ENCODE measurements at places on chromosomes 7 and 10.

GRCh38 chr7:23385140-23385539 is 85.2 kb downstream of the IGF2BP3 start:
- no peak for DNase-seq

DNA sequence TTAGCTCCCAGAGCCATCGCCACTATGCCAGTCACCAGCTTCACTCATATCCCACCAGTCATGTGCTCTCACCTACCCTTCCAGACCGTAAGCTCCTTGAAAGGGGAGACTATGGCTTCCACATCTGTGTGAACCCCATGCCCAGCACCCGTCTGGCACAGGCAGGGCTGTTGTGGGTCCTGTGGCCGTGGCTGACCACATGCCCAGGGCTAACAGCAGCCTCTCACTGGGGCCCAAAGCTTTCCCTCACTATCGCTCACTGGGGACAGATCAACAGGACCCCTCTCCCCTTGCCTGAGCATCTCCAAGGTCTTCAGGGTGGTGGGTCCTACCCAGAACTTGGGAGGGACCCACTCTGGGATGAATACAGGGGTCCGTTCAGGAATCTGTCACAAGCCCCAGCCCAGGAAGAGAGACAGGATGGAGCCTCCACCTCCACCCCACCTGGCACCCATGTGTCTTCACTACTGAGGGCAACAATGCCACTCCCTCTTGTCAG is 303.9 kb downstream of the GRID1 start:
- no peak for DNase-seq

GRCh38 chr10:51502124-51502523 is 197.3 kb downstream of the CSTF2T start:
- DNase-seq: no peak

DNA sequence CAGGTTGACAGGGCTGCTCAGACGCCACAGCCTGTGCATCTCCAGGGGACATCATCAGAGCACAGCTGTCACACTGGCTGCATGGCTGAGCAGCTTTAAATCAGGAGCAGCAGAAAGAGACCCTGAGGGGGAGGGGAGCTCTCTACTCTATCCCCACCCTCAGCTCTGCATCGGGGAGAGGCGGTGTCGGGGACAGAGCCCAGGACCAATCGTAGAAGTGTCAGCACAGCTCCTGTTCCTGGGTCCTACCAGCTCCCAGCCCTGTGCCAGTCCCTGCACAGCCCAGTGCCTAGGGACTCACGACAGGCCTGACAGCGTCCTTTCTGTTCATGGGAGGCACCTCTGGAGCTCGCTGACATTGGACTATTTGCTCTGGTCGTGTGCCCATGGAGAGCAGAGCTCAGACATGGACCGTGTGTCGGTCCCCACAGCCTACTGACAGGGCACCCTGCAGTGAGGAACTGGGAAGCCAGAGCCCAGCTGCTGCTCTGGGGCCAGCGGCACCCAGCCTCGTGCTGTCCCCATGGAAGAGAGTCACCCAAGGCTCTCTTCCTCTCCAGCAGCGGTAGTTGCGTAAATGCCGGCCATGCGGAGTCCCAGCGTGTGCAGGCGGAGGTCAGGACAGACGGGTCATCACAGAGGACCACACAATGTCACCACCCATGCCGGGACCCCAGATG is 20.4 kb upstream of the ANTXRL start:
- DNase-seq: no peak

DNA sequence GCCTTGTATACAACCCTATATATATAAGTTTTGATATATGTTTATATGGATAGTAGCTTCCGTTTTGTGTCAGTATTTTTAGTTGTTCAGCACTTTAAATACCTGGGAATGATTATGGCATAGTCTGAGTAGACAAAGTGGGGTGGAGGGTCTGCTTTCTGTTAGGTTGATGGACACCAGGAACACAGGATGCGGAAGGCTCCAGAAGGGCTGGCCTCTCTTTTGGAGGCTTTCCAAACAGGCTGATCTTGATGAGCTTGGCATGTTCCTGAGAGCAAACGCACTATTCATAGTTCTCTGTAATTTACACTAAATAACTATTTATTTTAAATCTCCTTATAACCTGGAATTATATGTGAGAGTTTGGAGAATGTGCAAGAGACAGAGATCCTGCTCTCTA is 12.7 kb downstream of the AKR1E2 start:
- no peak for DNase-seq

DNA sequence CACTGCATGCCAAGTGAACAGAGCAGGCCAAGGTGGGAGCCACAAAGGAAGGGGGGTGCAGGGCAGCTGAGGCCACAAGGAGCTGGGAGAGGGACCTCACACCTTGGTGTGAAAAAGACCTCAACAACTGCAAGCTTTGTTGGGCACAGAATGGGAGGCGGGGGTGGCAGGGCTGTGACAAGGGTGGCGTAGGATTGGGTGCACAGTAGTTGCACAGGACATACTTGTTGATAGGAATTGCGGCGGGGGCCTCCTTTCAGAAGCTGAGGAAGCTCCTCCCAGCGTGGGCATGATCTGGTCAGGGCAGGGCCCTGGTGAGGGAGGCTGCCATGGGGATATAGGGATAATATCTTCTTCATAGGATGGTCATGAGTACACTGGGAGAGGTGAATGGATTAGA is 25.8 kb downstream of the POLL start:
- DNase-seq: no peak

- DNase-seq: no peak
Observed at GRCh38 chr7:124712017-124712416, 53.6 kb downstream of the GPR37 start.

GRCh38 chr10:3978174-3978573 is 193.2 kb upstream of the KLF6 start:
- no peak for DNase-seq

GRCh38 chr10:97964748-97965147 is 65.7 kb downstream of the CRTAC1 start:
- no peak for DNase-seq

GRCh38 chr7:120054376-120055100 is 218.4 kb upstream of the KCND2 start:
- DNase-seq: no peak

- no peak for DNase-seq
Observed at GRCh38 chr7:82017334-82017943, 247.6 kb upstream of the HGF start.

DNA sequence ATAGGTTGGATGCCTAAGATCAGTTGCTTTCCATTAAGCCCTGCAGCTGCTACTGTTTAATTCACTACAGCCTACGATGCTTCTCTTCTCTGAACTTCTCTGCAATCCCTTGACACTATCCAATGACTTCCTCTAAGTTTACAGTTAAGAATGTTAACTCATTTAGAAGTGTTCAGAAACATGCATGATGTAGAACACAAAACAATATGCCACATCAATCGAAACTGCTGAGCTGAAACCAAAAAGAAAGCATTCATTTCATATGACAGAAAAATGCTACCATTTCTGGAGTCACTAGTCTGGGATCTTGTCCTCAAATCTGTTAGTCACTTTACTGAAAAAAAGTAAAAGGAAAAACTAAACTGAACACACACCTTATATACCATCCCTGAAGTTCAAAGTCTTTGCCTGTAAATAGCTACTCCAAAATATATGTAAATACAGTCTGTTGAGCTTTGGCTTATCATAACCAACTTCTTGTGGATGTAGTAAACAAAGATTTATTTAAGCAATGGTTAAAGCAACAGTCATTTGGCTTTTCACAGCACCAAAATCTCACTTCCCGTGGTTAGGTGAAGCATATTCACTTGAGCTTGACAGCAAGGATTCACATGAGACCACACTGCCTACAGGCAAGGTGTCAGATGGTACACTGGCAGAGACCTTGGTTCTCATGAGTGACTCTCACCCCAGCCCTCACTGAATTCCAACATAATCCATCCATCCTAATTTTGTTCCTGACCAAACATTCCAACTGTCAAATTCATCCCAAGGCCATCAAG is 187.0 kb downstream of the PPP1R17 start:
- DNase-seq: no peak

DNA sequence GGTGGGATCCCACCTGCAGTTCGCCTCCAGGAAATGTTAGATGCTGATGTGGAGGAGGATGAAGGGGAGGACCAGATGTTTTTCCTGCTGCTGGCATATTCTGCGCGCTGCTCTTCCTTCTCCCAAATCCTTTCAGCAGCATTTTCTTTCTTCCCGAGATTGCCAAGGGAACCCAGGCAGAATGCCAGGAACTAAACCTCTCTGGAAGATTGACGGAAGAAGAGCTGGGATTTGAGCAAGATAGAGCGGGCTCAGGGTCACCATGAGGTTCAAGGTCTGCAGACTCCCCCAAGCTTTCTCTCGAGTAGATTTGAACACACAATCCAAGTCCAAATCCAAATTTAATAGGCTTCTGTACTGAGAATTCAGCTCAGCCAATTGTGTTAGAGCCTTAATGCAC is 345.2 kb upstream of the C7orf33 start:
- no peak for DNase-seq

DNA sequence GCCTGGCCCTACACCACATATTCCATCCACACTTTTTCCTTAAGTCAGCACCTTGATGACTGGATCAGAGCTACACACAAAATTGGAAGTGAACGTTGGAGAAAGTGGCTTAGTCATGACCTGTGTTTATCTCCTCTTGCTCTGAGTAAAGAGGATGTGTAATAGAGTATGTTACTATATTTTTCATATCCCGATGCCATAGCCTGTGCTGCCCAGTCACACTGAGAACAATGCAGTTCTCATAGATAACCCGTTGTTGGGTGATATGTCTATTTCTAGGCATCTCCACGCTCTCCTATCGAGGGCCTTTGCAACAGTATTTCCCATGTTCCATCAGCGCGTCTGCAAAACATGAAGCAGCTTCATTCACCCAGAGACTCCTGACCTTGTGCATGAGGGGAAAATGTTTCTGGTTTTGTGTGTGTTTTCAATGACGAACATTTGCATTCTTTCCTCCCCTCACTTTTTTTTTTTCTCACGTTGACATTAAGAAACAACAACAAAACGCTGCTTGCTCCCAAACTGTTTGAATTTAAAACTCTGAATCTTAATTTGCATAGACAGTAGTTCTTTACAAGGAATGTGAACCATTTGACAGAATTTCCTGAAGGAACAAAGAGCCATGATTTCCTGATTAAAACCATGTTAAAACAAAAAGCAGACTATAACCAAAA is 43.4 kb downstream of the GRK5 start:
- no peak for DNase-seq

DNA sequence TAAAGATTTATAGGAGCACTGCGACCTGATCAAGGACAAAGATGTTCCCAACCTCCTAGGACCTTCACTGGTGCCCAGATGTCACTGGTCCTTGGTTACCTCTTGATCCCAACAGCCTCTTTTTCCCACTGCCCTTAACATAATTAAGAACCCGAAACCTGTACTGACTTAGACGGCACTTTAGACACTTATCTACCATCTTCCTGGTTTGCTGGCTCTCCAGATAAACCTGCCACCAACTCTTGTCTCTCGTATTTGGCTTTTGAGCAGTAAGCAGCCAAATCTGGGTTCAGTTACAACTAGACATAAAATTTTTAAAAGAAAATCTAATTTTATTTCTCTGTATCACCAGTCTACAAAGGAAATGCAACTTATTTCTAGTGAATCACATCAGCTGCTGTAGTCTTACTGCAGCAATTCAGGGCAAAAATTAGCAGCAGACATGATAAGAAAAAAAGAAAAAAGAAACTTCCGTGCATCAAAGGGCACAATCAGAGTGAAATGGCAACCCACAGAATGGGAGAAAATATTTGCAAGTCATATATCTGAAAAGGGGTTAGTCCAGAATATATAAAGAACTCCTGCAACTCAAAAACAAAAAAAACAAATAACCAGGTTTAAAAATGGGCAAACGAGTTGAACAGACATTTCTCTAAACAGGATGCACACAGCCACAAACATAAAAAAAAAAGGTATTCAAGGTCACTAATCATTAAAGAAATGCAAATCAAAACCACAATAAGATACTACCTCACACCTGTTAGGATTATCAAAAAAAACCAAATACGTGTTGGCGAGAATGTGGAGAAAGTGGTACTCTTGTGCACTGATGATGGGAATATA is 9.4 kb downstream of the ASB13 start:
- no peak for DNase-seq

- no peak for DNase-seq
Observed at GRCh38 chr7:1672851-1673486, 2.9 kb downstream of the ELFN1 start.

- DNase-seq: peak; percentile 7
Observed at GRCh38 chr7:1844951-1845390, 174.9 kb downstream of the ELFN1 start.

DNA sequence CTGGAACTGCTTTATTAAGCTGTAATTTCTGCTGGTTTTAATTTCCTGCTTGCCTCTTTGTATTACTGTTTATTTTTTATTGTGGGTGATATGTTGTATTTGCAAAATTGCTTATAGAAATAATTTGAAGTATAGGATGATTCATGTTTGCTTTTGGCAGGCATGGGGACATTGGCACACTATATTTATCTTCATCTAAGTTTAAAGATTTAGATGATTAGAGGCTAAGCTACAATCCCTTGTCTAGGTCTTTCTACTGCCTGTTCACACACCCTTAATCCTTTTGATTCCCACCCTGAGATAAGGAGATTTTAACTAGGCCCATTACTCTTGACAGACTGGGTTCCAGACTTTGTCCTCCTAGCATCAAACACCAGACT is 182.8 kb upstream of the KAT6B start:
- DNase-seq: no peak

DNA sequence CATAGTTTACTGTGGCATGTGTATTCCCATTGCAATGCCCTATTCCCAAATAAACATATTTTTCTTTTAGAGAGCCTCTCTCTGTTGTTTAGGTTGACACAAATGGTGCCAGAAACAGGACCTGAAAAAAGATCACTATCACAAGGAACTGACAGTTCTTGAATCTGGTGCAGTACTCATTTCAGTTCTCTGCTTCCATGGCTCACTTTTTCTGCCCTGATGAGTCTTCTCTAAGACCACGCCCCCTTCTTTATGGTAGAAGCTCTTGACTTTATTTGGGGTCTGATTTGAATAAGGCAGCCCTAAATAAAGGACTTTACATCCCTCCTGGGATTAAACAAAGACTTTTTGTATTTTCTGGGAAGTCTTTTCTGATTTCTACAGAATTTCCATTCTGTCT is 3.5 kb upstream of the CCDC126 start:
- DNase-seq: no peak

DNA sequence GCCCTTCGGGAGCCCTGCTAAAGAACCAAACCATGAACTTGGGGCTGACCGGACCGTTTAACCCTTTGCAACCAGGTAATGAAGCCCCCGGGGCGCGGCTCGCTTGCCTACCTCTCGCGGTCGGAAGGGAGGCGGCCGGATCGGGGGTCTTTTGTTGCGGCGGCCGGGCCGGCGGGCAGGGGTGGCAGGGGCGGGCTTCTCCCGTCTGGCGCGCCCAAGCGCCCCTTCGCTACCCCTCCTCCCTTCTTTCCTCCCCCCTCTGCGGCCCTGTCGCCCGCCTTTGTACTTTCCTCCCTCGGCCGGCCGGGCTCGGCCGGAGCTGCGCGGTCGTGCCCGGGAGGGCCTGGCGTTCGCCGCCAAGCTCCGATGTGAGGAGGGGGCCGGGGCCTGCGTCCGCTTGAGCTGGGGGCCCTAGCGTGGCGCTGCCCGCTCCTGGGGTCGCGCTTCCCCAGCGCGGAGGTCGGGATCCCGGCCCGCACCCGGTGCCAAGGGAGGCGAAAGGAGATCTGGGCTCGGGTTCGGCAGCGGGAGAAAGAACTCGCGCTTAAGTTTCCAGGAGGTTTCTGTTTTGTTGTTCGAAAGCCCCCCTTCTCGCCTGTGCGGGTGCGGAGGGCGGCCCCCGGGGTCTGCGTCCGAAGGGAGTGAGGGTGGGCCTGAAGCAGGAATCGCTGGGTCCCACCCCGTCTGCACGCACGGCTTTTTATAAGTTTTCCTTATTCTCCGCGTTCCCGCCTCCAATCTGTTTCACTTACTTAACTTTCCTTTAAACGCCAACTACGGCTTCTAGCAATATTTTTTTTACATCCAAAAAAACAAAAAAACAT is 436.8 kb upstream of the GALNT17 start:
- DNase-seq: no peak
